ENCODE measurements at places on chromosomes 16 and 17.

DNA sequence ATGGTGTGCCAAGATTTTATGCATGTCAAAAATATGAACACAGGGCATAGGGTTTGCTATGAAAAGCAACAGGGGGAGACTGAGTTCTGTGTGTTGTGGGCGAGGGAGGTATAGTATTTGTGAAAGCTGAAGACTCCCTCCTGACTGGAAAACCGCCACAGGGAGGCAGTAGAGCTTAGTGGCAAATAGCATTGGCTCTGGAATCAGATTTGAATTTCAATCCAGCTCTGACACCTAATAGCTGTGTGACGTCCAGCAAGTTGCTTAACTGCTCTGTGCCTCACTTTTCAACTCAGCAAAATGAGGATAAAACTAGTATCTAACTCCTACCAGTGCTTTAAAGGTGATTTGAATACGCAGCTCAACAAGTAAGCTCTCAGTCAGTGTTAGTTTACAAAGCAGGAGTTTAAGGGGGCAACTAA lies 22.0 kb downstream of the KPNA2 start:
- DNase-seq, result peak; percentile 54

GRCh38 chr16:86777381-86777946 lies 199.1 kb downstream of the FOXL1 start:
- no peak for DNase-seq

GRCh38 chr17:34485999-34486398 lies 93.4 kb upstream of the TMEM132E start:
- peak; percentile 91 for DNase-seq

GRCh38 chr17:55334881-55335540 lies 70.3 kb downstream of the HLF start:
- no peak for DNase-seq

DNA sequence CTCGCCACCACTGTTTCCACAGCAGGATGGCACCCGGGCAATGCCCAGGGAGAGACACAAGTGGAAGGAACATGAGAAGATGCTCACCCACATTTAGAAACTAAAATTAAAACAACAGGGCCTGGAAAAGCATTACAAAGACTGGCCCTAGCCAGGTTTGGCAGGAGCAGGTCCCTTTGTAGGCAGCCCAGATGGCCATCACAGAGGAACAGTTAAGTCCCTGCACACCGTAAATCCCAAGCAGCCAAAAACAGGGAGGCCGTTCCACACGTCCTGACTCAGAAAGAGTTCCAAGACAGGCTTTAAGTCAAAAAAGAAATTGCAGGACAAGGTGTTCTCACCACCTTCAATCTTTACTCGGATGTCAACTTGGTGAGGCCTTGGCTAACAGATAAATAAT lies 127.1 kb downstream of the DYNLRB2 start:
- DNase-seq, result no peak

- no peak for DNase-seq
Observed at GRCh38 chr17:61415374-61416210, 15.9 kb downstream of the TBX2 start.
